Karpas-422 (cell line): ENCODE measurements at places on chromosomes 5 and 9. TPM values are rescaled to one million over a fixed set of nuclear protein-coding genes. Genes with fewer than 3 reads are reported as not detected.

- no peak overlapping the region for H3K27ac ChIP-seq
- H3K36me3 ChIP-seq = no peaks in the 10 kb centered on the region
- H3K4me1 ChIP-seq = peaks cover 11% of the 10 kb centered on the region
- no peaks in the 10 kb centered on the region for H3K27me3 ChIP-seq
- no peak overlapping the region for H3K4me3 ChIP-seq
Measured at GRCh38 chr5:163540696-163541095, 35.3 kb downstream of the MAT2B start.

GRCh38 chr9:109908459-109909390 is 128.7 kb downstream of the PALM2AKAP2 start:
- H3K4me3 ChIP-seq = no peak overlapping the region
- no peak for DNase-seq
- H3K27ac ChIP-seq = no peak overlapping the region
- no peaks in the 10 kb centered on the region for H3K27me3 ChIP-seq
- H3K36me3 ChIP-seq = no peaks in the 10 kb centered on the region
- peaks cover 16% of the 10 kb centered on the region for H3K4me1 ChIP-seq

DNA sequence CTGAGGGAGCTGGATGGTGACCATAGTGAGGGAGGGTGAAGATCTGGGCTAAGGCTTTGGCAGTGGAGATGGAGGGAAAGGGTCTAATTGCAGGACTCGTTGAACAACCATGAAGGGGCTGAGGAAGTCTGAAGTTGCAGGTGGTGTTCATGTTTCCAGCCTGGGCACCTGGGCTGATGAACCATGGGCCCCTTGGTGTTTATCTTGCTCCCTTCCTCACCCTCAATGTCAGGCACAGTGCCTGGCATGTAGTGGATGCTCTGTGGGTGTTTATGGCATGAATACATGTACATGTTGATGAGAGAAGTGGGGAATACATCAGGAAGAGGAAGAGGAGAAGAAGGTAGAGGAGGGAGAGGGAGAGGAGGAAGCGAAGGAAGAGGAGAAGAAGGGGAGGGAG is 31.3 kb upstream of the COL15A1 start:
- no peaks in the 10 kb centered on the region for H3K27me3 ChIP-seq
- H3K27ac ChIP-seq = no peak overlapping the region

DNA sequence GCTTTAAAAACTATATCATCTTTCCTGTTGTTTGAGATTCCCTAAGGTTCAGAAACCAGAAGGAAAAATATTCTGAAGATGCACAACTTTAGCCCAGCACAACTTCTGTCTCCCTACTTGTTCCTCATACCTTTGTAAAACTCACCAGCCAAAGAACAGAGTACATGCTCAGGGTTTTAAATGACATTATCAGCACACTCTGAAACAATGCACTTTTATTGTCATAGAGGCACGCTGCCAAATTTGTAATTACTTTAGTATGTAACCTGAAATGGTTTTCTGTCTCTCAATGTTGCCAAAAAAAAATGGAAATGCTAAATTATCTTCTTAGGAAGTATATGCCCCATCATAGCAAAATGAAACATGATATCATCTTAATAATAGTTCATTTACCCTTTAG is 383.6 kb upstream of the CDH6 start:
- no peaks in the 10 kb centered on the region for H3K4me1 ChIP-seq
- DNase-seq = no peak
- H3K27me3 ChIP-seq = no peaks in the 10 kb centered on the region
- no peak overlapping the region for H3K27ac ChIP-seq

Gene PCDHGA3
- total RNA-seq = not detected in 2 replicates
